ENCODE measurements at places on chromosomes 6 and 20. TPM values are rescaled to one million over a fixed set of nuclear protein-coding genes. Genes with fewer than 3 reads are reported as not detected.

The SCUBE3 gene
- total RNA-seq, result 0.30 TPM

DNA sequence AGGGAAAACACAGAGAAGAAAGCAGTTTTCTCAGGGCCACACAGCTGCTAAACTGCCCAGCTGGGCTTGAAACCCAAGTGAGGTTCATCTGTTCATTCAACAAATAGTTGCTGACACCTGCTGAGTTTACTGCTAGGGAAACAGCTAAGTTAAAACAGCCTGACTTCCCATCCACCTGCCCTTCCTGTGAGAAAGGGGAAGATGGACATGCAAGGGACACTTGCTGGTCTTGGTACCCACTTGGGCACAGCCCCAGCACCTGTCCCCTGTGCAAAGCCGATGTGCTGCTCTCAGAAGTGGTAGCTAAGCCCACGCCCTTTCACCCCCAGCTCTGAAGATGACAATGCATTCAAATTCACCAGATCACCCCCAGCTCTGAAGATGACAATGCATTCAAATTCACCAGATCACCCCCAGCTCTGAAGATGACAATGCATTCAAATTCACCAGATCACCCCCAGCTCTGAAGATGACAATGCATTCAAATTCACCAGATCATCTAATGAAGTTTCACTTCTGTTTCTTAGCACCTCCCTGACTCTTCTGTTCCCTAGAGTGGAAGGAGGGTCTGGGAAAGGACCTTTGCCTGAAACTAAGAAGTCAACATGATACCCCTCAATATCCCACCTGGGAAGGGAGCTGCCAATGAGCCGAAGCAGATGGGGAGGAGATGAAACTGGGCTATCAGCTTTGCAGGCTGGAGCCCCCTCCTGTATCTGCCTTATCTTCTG is 46.0 kb upstream of the TOP1 start:
- DNase-seq, result no peak

GRCh38 chr6:41375598-41376151 is 40.3 kb downstream of the NCR2 start:
- DNase-seq, result no peak

DNA sequence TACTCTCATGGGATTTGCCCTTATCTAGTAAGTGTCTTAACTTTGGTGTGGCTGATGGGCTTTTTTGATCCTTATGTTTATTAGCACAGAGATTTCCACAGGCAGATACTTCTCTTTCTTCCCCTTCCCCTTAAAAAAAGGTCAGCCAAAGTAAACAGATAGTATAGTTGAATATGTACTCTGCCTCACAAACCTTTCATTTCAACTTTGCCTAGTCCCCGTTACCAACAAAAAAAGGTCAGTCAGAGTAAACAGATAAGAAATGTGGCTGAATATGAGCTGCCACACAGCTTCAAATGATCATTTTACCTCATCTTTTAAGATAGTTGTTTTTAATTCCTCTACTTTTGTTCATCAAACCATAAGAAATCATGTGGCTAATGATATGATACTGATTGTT is 34.1 kb upstream of the SLC35D3 start:
- DNase-seq, result no peak

All from tibial nerve (tissue), 4 donors.